ENCODE measurements at places on chromosomes 11 and 22. TPM values are rescaled to one million over a fixed set of nuclear protein-coding genes. Genes with fewer than 3 reads are reported as not detected.

Gene TIMP3
- 20.4 TPM for total RNA-seq

Gene RIC3
- total RNA-seq = 25.3 TPM

DNA sequence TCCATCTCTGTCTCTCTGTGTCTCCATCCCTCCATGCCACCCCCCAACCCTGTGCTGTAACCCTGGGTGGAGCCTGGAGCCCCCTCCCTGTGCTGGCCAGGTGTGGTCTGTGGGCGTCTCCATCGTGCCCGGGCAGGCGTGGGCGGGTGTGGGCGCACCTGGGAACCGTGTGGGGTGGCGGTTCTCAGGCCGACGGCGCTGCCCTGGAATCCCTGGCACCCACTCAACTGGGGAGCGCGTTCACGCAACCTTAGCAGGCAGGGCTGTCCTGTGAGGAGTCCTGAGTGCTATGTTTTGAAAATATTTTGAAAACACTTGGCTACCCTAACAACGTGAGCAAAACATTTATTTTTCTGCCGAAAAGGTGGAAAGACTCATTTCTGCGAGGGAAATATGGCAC is 4.7 kb downstream of the TNNT3 start:
- no peak for DNase-seq

- no peak for DNase-seq
Measured at GRCh38 chr11:69055598-69056516, 7.1 kb downstream of the TPCN2 start.

DNA sequence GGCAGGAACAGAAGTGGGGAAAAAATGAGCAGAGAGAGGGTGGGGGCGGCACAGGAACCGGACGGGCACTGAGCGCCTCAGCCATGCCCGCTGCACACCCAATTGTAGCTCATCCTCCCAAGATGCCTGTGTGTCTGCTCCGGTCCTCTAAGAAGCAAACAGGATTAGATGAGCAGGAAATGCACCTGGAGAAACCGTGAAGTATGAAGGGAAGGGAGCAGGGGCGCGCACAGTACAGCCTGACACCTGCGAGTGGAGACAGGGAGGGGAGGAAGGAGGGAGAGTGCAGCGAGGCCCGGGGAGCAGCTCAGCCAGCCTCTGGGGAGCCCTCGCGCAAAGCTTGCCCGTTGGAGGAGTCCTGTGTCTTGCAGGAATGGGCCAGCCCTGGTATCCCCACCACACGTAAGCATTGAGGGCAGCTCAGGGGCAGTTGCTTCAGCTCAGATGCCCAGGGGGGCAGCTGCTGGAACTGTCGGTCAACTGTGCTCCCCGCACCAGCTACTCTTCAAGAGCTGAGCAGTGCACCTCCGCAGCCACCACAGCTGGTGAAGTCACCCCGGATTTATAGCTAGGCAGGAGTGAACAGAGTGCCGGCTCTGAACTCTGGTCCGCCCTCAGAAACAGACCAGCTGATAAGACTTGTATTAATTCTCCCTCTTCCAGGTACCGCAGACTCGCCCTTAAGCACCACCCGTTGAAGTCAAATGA is 7.0 kb downstream of the DNAJB13 start:
- DNase-seq = peak; percentile 36
